ENCODE measurements at places on chromosomes 5 and 9. TPM values are rescaled to one million over a fixed set of nuclear protein-coding genes. Genes with fewer than 3 reads are reported as not detected.
A peak's percentile ranks its signal among the peaks of the same experiment; 100 is the strongest.

- H3K4me3 ChIP-seq: no peak overlapping the region
- H3K27ac ChIP-seq: no peak overlapping the region
- H3K36me3 ChIP-seq: peaks cover 40% of the 10 kb centered on the region
- no peaks in the 10 kb centered on the region for H3K4me1 ChIP-seq
These were observed 102.7 kb upstream of the CACNA1B start for GRCh38 chr9:137774775-137775386.

- DNase-seq: no peak
- no peak overlapping the region for H3K27ac ChIP-seq
- peaks cover 44% of the 10 kb centered on the region for H3K4me1 ChIP-seq
These were observed 48.0 kb downstream of the SERINC5 start for GRCh38 chr5:80207832-80208231.

DNA sequence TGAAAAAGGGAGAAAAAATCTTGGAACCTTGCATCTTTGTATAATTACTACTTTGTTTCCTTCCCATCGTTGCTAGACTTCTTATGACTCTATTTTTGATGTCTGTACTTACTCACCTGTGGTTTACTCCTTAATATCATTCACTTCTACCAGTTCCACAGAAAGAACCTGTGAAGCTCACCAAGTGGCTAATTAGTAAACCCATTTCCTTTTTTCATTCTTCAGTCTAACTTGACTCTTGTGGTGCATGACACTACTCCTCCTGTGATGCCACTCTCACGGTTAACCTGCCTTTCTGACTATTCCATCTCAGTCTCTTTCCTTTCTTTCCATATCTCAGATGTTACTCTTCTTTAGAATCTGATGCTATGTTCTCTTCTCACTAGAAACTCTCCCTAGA, 14.6 kb downstream of the RECK start:
- peaks cover under 1% of the 10 kb centered on the region for H3K36me3 ChIP-seq
- DNase-seq: no peak
- H3K27me3 ChIP-seq: no peaks in the 10 kb centered on the region
- peaks cover 2% of the 10 kb centered on the region for H3K4me1 ChIP-seq
- no peak overlapping the region for H3K27ac ChIP-seq

The TCOF1 gene
- 130 TPM for total RNA-seq

The FOXD4L4 gene
- total RNA-seq: not detected

DNA sequence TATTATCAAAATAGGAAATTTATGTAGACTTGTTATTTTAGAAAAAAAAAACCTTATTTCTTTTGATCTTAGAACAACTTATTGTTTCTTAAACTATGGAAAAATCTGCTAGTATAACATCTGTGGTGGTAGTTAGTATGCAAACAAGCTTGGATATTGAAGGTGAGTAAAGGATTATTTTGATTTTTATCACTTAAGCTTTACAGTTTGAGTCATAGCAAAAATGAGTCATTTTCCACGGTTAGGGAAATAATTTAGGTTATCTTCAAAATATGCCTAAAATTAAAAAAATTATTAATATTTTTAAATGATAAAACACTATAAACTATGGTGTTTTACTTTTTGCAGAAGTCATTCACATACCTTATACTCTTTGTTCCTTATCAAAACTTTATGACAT, 107.2 kb upstream of the DHFR start:
- H3K4me1 ChIP-seq: peaks cover 43% of the 10 kb centered on the region
- H3K27ac ChIP-seq: peak overlapping the region; percentile 21
- no peaks in the 10 kb centered on the region for H3K27me3 ChIP-seq
- no peak overlapping the region for H3K4me3 ChIP-seq

The EIF4EBP3 gene
- 13.8 TPM for total RNA-seq

The FREM1 gene
- not detected for total RNA-seq

GRCh38 chr5:105773241-105773640, 1897.5 kb downstream of the EFNA5 start:
- DNase-seq: no peak
- H3K36me3 ChIP-seq: no peaks in the 10 kb centered on the region
- no peaks in the 10 kb centered on the region for H3K27me3 ChIP-seq
- H3K4me3 ChIP-seq: no peak overlapping the region

- no peak for DNase-seq
- no peak overlapping the region for H3K4me3 ChIP-seq
- H3K27ac ChIP-seq: no peak overlapping the region
- no peaks in the 10 kb centered on the region for H3K36me3 ChIP-seq
- H3K4me1 ChIP-seq: peaks cover 4% of the 10 kb centered on the region
These were observed 17.4 kb downstream of the TMOD1 start for GRCh38 chr9:97518909-97519307.

DNA sequence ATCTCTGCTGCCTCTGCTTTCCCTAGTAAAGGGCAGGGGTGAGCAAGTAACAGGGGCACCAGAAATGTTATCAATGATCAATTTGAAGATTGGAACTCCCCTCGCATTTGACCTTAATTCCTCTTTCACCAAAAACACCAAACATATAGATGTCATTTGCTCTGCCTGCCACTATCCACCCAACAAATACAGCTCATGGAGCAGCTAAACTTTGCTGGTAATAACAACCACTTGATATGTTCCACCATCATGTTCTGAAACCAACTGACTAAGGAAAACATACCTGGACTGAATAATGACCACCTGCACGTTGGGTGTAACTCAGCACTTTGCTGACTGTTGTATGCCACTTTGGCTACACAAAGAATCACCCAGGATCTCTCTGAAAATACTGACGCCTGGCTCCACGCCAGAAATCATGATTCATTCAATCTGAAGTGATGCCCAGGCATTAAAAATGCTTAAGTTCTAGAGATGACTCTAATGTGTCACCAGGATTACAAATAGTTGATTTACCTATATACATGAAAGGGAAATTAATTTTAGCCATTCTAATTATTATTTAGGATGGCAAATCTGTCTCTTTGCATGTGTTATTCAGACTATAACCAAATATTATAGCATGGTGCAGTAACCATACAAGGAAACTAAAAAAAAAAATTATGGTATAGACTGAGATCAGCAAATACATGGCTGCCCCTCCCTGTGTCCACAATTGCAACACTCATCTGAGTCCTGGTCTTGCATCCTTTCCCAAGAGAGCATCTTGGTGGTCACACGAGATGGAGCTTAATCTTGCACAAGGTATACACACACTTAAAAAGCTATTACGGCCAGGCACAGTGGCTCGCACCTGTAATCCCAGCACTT, 43.1 kb upstream of the TTC39B start:
- no peaks in the 10 kb centered on the region for H3K36me3 ChIP-seq
- no peak overlapping the region for H3K4me3 ChIP-seq
- H3K27me3 ChIP-seq: no peaks in the 10 kb centered on the region
- H3K4me1 ChIP-seq: peaks cover 10% of the 10 kb centered on the region
- H3K27ac ChIP-seq: no peak overlapping the region

DNA sequence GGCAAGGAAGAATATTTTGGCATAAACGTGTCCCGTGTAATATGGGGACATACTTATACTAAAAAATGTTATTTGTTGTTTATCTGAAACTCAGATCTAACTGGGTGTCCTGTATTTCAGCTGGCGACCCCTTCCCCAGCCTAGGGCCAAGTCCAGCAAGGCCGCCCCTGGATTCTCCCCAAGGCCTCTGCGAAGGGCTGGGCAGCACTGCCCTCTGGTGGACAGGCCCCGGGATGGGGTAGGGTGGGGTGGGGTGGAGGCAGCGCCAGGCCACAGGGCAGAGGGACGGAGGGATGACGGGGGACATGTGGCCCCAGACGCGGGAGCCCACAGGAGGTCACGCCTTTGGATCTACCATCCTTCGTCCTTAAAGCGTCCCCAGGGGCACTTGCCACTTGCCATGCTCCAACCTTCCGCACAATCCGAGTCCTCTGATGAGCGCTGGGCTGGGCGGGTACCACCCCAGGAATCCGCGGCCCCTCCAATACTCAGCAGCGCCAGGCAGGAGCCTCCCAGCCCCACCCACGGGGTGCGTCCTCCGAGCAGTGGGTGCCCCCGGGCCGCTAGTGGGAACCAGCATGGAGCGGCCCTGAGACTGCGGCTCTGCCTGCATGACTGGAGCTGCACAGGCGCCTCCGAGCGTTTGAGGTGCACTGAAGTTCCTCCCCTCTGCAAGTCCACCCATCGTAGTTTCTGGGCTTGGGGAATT, 7.1 kb upstream of the AGPAT2 start:
- no peaks in the 10 kb centered on the region for H3K4me1 ChIP-seq
- no peak overlapping the region for H3K4me3 ChIP-seq
- no peaks in the 10 kb centered on the region for H3K36me3 ChIP-seq

The PCDHGA8 gene
- total RNA-seq: 0.09 TPM

DNA sequence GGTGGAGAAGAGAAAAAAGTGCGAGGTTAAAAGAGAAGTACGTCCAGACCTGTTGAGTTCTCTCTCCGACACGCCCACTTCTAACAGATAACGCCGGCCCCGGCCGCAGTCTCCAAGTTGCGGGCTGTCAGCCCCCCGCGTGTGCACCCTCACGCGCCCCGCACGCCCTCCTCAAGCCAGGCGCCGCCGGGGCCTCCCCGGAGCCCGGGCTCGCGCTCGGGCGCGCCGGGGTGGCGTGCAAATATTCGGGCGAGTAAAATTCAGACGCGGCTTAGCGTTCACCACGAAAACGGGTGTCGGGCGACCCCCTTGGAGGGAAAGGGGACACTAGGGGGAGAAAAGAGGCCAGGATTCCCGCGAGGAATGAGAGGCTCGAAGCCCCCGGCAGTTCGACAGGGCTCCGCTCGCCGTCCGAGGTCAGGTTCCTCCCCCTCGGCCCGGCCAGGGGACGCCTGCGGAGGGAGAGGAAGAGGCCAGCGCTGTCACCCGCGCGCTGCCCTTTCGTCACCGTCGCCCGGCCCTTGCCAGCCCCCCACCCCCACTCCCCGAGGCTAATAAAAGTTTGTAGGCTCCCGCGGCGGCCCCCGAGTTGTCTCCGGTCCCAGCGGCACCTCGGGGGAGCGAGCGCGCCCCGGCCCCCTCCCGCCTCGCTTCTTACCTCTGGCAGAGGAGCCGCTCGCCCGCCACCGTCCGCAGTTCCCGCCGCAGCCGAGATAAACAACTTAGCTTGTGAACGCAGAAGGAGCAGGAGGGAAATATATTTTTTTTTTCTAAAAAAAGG, 743 bp downstream of the NR3C1 start:
- H3K27ac ChIP-seq: peak overlapping the region; percentile 93
- H3K27me3 ChIP-seq: no peaks in the 10 kb centered on the region
- H3K4me1 ChIP-seq: peaks cover 52% of the 10 kb centered on the region
- peak overlapping the region; percentile 93 for H3K4me3 ChIP-seq

DNA sequence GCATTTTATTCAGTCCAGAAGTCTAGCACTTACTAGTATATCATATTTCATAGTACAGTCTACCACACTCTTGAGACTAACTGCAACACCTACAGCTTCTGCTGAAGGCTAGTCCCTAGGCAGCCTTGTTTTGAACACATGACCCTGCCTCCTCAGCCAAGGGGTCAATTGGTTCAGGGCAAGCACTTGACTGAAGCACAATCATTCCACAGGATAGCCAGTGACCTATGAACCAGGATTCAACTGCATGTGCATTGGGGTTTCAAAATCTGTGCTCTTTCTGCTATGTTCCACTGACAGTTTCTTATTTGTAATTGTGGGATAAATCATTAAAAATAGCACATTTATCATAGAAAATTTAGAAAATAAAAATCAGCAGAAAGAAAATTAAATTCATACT, 186.8 kb downstream of the TMEM161B start:
- H3K4me3 ChIP-seq: no peak overlapping the region
- no peak for DNase-seq
- H3K27me3 ChIP-seq: no peaks in the 10 kb centered on the region
- H3K4me1 ChIP-seq: no peaks in the 10 kb centered on the region

GRCh38 chr9:1766042-1766441, 249.1 kb upstream of the SMARCA2 start:
- no peaks in the 10 kb centered on the region for H3K36me3 ChIP-seq
- DNase-seq: no peak
- peaks cover 3% of the 10 kb centered on the region for H3K4me1 ChIP-seq
- no peaks in the 10 kb centered on the region for H3K27me3 ChIP-seq
- H3K4me3 ChIP-seq: no peak overlapping the region

DNA sequence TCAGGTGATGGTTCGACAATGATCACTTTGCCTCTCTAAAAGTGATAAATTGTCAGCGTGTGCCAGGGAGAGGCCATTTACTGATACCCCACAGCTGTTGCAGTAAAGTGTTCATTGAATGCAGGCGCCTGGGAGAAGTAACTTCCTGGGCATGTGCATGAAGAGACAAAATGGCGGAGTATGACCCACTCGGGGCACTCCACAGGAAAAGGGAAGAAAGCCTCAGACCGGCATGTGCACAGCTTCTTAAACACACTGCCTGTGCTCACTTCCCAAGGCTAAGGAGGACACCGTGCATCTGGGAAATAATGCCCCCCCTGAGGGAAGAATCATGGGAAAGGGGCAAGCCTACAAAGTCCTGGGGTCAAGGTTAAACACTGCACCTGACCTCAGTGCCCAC, 329.5 kb downstream of the ICE1 start:
- no peak overlapping the region for H3K27ac ChIP-seq
- H3K27me3 ChIP-seq: peaks cover 2% of the 10 kb centered on the region
- H3K4me1 ChIP-seq: peaks cover 6% of the 10 kb centered on the region
- no peaks in the 10 kb centered on the region for H3K36me3 ChIP-seq
- no peak overlapping the region for H3K4me3 ChIP-seq
- DNase-seq: no peak

The AK8 gene
- total RNA-seq: not detected

DNA sequence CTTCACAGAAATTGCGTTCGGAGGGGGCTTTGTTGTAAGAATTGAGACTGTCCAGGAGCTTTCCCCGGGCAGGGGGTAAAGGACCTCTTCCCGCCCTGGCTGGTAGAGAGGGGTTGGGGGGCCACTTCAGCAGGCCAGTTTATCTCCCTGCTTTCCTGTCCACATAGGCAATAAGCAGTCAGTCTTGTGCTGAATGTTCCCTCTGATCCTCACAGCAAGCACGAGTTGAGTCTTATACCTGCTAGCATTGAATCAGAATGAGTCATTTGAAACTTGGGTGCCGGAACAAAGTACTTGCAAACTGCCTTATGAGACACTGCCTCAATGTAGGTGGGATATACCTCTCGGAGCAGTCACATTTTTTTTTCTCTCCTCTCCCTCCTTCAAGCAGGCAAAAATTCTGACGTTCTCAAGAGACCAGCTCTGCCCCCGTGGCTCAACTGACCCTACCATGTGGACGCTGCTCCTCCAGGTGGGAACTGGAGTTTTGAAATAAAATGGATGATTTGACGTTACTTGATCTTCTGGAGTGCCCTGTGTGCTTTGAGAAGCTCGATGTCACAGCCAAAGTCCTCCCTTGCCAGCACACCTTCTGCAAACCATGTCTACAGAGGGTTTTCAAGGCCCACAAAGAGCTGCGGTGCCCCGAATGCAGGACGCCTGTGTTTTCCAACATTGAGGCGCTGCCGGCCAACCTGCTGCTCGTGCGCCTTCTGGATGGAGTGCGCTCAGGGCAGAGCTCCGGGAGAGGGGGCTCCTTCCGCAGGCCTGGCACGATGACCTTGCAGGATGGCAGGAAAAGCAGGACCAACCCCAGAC, 1.3 kb downstream of the SH3RF2 start:
- DNase-seq: peak; percentile 58
- H3K27me3 ChIP-seq: peaks cover 65% of the 10 kb centered on the region
- no peaks in the 10 kb centered on the region for H3K36me3 ChIP-seq
- H3K4me3 ChIP-seq: peak overlapping the region; percentile 73
- H3K4me1 ChIP-seq: peaks cover 28% of the 10 kb centered on the region

The ASTN2 gene
- 3.1 TPM for total RNA-seq
